ENCODE measurements at places on chromosomes 5 and 9.
A peak's percentile ranks its signal among the peaks of the same experiment; 100 is the strongest.

DNA sequence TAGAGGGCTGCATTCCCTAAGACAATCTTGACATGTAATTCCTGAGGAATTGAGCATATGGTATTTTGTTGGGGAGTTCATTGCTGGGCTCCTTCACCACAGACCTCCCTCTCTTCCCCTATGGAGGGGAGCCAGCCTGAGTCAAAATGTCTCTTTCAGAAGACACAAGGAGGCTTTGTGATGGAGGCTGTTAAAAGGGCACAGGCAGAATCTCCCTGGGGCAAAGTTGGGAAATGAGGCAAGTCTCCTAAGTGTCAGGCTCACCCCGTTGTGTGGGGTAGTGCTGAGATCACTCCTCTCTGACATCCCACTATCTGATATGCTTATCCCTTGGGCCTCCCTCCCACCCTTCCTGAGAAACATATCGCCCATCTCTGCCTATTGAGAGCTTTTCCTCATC, 30.6 kb downstream of the GFRA3 start:
- DNase-seq: no peak

GRCh38 chr5:1473746-1474145, 28.5 kb upstream of the SLC6A3 start:
- DNase-seq: no peak

DNA sequence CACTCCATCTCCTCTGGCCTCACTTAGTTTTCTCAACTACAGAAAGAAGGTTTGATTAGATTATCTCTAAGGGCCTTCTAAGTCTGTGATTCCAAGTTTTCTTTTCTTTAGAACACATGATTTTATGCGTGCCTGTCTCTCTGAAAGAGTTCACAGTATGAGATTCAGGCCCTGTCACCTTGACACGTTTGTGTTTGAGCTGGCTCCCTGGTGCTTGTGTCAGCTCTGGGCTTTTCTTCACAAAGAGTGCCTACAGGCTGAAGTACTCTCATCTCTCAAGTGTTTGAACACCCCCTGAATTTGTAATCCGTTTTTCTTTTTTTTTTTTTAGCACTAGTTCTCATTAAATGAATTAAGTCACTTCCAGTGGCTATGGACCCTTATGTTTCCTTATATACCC, 306.9 kb upstream of the C9orf72 start:
- DNase-seq: no peak

- peak; percentile 59 for DNase-seq
Observed at GRCh38 chr5:128674837-128675446, 136.9 kb upstream of the FBN2 start.

DNA sequence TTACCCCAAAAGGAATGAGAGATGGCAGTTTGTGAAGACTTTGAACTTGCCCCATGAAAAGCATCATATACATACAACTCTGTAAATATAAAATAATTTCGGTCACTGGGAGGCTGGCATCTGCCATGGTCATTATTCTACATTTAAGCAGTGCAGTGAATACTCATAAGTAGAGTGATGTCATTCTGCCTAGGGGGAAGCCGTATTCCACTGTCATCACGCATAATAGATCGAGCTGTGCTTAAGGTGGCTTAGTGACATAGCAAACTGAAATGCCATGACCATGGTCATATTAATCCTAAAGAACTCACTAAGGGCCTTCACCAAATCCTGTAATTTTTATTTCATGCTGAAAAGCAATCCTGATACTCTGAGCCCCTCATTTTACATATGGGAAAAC, 42.4 kb upstream of the NR4A3 start:
- DNase-seq: peak; percentile 10

DNA sequence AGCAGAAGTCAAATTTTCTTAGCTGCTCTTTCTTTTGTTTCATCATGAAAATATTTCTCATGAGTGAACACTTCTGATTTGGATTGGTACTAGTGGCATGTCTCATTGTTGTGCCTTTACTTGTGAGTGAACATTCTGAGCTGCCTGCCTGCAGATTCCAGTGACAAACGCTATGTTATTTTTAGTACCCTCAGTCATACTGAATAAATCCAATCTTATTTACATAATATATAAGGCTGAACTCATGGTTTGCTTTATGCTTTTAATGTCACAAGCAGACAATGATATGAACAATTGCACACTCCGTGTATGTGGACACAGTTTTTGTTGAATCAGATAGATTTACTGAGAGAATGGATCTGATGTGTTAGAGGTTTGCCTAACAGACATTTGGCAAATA, 67.8 kb downstream of the ACTBL2 start:
- DNase-seq: no peak

DNA sequence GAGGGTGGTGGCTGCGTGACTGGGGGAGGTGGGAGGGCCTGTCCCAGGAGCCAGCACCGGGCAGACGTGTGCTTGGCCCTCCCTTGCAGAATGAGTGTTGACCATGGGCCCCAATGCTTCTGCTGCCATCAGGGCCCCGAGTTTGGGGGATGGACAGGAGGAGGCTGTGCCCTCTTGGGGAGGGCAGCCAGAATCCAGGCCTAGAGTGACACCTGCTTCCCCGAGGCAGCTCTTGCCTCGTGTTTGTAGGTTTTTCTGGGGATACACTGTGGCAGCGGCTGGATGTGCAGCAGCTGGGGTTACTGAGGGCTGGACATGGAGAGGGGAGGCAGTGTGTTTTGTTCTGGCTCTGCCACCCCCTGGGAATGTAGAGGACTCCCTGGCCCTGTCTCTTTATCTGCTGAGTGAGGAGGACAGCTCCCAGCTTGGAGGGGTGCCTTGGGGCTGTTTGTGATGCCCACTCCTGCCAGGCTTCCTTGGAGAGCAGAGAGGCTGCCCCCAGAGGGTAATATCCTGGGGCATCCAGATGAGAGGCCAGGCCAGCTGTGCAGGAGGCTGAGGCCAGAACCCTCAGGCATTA, 22.7 kb downstream of the WNK2 start:
- DNase-seq: peak; percentile 26

DNA sequence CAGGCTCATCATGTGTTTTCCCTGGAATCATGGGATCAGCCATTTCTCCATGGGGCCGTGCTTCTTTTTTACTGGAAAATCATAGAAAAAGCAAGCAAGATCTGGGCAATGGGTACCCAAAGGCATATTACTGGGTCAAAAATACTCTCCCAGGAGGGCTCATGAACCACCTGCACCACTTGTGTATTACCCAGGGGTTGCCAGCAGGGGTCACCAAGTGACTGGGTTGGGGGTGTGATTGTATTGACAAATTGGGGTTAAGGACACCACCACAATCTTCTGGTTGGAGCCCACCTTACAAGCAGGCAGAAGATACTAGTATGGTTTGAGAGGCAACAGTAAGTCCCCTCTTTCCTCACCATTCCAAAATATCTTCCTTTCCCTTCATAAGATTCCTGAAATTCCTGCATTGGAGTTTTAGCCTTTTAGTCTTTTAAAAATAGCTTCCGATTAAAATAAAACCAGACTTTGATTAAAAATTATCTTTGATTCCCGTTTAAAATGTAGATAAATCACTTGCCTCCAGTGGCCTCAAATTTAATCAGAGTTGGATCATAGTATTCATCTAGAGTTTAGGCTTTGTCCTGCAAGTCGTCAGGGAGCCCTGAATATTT, 603.3 kb downstream of the KIF4B start:
- no peak for DNase-seq

DNA sequence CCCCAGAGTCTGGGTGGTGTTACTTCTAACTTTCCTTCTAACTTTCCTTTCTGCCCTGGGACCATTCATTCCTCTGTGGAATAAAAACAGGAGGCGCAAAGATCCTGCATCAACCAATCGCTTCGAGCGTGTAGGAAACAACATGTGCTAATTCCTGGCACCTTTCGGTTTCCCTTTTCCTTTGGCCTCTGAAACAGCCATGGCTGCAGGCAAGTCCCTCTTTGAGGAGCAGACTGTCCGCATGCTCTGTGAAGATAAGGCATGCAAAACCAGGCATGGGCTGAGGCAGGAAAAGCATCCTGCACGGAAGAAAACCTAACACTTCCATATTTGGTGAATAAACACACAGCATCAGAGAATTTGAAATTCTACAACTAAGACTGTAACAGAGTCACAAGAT, 128.3 kb downstream of the HSD17B3 start:
- DNase-seq: no peak

GRCh38 chr5:103218164-103218563, 40.4 kb upstream of the MACIR start:
- DNase-seq: peak; percentile 90

- DNase-seq: no peak
Observed at GRCh38 chr5:146675636-146676035, 159.6 kb upstream of the GPR151 start.
